ENCODE measurements at places on chromosomes 6 and 20.

GRCh38 chr6:97656236-97656635 is 373.2 kb upstream of the MMS22L start:
- DNase-seq = no peak

- DNase-seq = peak; percentile 60
Measured at GRCh38 chr6:130020907-130021629, 2.7 kb downstream of the L3MBTL3 start.

DNA sequence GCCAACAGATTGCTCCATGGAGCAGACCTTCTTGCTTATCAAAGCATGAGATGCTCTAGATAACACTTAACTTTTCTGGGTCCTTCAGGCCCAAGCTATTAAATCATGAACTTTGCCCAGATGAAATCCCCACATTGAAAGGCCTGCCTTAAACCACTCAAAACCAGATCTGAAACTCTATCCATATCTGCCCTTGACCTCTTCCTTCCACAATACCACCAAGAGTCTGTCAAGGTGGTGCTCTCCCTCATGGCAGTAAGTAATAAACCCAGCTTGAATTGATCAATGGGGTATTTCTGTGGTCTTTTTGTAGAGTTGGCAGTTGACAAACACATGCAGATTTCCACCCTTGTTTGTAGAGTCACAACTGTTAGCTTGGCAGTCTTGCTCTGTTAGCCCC is 135.5 kb downstream of the ISM1 start:
- DNase-seq = no peak

DNA sequence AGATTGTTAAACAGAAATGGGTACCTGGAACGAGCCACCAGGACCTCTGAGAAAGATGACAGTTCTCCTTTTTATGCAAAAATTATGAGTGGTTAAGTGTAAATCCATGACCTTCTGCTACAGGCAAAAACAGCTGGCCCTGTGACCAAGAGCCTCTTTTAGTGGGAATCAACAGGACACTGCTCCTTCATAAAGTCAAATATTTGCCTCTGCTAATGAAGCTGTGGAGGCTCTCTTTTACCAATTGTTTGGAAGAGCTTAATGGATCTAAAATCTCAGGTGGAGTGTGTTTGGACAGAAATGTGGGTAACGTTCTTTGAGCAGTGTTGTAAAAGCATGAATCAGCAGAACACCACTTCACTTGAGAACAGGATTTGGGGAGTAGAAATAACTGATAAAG is 117.5 kb upstream of the PCSK2 start:
- DNase-seq = no peak

- DNase-seq = peak; percentile 71
Measured at GRCh38 chr6:73451223-73452106, 632 bp downstream of the CGAS start.

- DNase-seq = no peak
Measured at GRCh38 chr20:24449026-24449720, 20.3 kb upstream of the SYNDIG1 start.

- no peak for DNase-seq
Measured at GRCh38 chr20:58481481-58482021, 33.6 kb downstream of the APCDD1L start.

GRCh38 chr20:19807946-19808330 is 49.9 kb downstream of the RIN2 start:
- DNase-seq = no peak

DNA sequence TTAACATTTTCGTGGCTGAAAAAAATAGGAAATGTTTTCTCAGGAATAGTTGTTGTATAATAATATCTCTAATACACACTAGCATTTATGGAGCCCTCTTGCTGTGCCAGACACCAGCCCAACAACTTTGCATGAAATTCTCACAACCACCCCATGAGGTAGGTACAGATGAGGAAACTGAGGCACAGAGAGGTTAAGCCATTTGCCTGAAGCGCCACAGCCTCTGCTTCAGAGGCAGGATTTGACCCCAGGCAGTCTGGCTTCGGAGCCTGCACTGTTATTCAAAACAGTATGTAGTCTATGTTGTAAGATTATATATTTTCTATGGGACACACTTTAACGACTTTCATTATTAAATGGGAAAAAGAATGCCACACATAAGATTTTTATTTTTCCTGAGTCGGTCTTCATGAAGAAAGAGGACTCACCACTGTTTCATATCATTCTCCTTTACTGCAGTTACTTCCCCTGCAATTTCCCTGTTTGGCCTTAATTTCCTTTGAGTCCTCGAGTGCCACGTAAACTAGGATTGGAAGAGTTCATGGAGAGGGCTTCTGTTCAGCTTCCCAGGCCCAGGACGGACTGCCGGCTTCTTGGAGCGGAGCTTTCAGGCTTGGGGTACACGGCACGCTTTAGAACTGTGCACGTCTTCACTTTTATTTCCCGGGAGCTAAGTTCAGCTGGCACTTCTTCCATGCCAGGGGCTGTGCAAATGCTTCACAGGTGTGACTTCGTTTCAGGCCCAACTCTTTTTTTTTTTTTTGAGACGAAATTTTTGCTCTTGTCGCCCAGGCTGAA is 128.0 kb downstream of the BMP7 start:
- DNase-seq = no peak

DNA sequence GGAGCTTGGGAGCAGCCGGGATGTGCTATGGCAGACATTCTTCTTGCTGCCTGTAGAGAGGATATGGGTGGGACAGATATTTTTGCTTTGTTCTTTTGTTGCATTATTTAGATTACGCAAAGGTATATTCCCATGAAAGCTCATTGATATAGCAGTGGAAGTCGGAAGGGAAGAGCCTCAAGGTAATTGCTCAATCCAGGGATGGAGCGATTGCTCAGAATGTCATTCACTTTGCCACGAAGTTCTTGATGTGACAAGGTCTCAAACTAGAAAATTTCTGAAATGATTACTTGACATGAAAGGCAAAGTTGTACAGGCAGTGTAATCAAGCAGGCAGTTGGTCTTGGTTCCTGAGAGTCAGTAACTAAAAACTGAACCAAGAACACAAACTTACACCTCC is 615.6 kb upstream of the CDH4 start:
- no peak for DNase-seq

DNA sequence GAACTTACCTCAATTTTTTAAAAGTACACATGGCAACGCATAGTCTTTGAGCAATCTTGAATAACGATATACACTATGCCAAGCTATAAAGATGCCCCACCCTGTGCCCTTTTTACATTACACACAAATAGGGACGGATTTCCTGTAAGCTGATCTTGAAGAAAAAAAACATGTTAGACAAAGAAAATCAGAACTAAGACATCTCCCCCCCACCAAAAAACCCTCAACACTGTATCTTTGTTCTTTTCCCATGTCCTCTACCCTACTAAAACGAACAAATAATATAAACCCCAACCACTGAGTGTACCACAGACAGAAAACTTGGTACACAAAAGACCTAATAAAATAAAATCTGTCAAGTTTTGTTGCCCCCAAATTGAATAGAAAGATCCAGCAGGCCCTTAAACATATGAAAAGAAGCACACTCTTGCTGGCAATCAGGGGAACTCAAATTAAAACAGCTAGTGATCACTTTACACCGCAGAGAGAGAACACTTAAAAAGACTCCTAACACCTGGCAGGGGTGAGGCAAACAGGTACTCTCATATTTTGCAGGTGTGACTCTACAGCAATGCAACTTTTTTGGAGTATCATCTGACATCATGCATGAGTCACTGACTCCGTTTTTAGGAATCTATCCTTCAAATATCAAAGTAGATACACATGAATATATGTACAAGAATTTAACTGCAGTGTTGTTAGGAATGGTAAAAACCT is 29.6 kb downstream of the BACH2 start:
- DNase-seq = no peak

DNA sequence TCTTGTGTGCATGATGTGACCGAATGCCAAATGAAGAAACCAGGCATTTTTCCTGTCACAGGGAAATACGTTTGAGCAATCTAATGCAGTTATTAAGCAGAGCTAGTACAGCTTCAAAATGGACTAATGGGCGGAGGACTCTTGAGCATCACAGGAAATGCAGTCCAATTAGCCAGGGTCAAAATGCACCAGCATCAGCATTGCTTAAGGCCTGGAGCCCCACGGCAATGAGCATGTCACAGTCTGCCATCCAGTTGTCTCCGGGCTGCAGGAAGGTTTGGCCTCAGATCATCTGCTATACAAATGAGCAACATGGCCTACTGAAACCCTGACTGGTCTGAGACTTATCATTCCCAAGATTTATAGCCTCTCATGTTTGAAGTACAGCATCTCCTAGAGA is 652.1 kb upstream of the SLC35B3 start:
- no peak for DNase-seq

DNA sequence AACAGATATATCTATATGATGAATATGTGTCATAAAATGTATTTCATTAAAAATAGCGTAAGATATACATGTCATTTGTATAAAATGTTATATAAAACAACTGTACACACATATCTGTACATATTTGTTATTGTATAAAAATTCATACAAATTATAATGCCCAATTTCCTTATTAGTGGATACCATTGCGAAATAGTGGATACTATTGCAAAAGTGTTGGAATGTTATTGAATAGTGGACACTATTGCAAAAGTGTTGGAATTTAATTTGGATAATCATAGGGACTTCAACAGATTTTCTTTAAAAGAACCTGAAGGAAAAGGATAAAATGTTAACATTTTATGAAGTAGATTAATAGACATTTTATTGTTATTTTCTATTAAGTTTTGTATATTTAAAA is 487.4 kb downstream of the HAO1 start:
- no peak for DNase-seq

GRCh38 chr6:22147921-22148776 is 148.7 kb downstream of the PRL start:
- peak; percentile 27 for DNase-seq

DNA sequence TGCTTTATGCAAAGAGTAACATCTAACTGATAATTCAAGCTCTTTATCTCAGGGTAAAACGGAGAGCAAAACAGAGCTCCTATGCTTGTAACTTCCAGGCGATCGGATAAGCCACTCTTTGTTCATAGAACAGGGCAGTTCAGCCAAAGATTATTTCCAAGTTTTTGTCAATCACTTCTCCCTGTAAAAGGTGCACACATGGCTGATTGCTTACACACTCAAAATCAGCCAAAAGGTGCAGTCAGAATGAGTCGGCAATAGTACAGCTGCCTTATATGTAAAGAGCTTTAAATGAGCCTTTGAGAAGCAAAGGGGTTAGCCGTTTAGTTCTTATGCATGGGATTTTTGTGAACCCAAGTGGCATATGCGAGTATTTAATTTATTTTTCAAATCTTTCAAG is 449.6 kb upstream of the POU3F2 start:
- no peak for DNase-seq

- DNase-seq = no peak
Measured at GRCh38 chr20:15200147-15200565, 862.7 kb upstream of the FLRT3 start.

DNA sequence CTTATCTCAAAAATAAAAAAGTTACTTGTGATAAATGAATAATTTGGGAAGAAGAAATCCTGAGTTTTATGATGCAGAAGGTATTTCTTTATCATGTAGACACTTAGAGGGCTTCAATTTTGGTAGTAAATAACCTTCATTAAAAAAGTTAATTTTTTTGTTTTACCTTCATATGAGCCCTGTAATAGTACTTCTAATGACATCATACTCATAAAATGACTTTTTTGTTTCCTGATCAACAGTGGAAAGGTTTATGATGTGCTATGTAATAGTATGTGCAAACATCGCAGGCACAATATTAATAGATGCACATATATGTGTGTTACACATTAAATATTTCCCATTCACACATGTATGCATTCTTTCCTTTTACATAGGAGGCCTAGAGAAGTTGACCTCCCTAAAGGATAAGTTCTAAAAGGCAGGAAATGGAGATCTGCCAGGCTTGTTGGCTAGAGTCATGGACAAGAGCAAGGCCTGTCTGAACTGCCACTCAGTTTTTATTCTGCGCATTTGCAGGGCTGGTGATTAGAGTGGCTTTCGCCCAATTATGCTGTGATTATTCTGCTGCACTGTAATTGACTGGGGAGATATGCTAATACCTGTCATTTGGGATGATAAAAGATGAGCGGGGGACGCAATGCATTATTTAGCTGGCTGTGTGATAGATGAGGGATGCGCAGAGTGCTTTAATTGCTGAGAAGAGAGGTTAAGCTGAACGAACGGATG is 272.6 kb downstream of the TMEM242 start:
- peak; percentile 62 for DNase-seq

GRCh38 chr6:28436404-28436803 is 6.9 kb downstream of the ZSCAN23 start:
- DNase-seq = no peak

DNA sequence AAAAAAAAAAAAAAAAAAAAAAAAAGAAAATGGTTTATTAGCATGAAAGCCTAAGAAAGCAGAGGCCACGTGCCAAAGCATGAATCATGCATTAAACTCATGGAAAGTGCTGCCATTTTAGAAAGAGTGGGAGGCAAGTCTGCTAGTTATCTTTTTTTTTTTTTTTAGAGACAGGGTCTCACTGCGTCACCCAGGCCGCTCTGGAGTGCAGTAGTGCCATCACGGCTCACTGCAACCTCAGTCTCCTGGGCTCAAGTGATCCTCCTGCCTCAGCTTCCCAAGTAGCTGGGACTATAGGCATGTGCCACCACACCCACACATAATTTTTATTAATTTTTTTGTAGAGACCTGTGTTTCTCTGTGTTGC is 5.2 kb downstream of the VWA7 start:
- DNase-seq = no peak

GRCh38 chr20:62522748-62523396 is 47.1 kb upstream of the GATA5 start:
- DNase-seq = peak; percentile 76

DNA sequence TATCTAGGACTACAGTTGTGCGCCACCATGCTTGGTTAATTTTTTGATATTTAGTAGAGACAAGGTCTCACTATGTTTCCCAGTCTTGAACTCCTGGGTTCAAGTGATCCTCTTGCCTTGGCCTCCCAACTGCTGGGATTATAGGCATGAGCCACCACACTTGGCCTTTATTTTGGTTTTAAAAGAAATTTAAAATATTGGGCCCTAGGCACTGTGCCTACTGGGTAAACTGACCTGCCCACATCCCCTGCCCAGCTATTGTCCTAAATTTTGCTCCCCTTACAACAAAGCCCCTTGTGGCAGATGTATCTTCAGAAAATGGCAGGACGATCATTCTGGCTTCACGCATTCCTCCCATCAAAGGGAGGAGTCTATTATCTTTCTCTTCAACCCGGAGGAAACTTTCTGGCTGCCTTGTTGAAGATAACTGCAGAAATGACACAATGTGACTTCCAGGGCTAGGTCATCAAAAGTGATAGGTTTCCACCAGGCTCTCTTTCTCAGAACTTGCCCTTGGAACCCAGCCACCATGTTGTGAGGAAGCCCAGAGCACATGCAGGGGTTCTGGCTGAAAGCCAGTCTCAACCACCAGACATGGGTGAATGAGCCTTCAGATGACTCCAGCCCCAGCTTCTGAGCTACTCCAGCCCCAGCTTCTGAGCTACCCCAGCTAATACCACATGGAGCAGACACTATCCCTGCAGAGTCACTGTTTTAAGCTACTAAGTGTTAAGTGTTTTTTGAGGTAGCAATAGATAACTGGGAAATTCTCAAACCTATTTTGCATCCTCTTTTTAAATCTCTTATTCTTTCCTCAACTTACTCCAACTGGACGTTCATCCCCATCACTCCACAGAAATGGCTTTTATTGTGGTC is 4.6 kb upstream of the GUCA1B start:
- no peak for DNase-seq

GRCh38 chr6:7675353-7675945 is 50.5 kb upstream of the BMP6 start:
- DNase-seq = no peak

Data from SK-N-SH (cell line).